ENCODE measurements at places on chromosomes 1 and 21. TPM values are rescaled to one million over a fixed set of nuclear protein-coding genes. Genes with fewer than 3 reads are reported as not detected.

The KIF26B gene
- total RNA-seq = 0.56 TPM

DNA sequence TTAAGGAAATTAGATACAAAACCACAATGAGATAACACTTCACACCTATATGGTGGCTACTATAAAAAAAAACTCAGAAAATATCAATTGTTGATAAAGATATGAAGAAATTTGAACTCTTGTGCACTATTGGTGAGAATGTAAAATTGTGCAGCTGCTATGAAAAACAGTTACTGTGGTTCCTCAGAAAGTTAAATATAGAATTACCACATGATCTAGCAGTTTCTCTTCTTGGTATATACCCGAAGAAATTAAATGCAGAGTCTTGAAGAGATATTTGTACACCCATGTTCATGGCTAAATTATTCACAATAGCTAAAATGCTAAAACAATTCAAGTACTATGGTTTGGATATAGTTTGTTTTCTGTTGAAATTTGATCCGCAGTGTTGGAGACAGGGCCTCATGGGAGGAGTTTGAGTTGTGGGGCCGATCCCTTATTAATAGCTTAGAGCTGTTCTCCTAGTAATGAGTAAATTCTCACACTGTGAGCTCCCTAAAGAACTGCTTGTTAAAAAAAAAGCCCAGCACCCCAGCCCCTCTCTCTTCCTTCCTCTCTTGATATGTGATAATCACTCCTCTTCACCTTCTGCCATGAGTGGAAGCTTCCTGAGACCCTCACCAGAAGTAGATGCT is 1412.1 kb downstream of the PLA2G4A start:
- no peak for DNase-seq

- peak; percentile 36 for DNase-seq
Observed at GRCh38 chr1:224065455-224065854, 48.5 kb upstream of the FBXO28 start.

GRCh38 chr21:20040768-20041167 is 957.4 kb upstream of the NCAM2 start:
- DNase-seq = no peak

The OR2T33 gene
- total RNA-seq = not detected

- no peak for DNase-seq
Observed at GRCh38 chr1:165949335-165950130, 122.1 kb downstream of the UCK2 start.

DNA sequence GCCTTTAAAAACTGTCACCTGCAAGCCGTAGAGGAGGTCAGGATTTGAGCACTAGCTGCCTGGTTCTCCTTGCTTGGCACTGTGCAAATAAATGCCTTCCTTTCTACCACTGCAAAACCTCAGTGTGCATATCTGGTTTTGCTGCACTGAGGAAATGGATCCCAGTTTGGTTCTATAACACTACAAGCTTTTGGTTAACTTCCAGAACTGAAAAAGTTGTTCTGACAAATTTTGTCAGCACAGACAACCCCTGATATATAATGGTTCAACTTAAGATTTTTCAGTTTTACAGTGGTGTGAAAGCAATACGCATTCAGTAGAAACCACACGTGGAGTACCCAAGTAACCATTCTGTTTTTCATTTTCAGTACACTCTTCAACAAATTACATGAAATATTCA is 29.8 kb upstream of the GALNT2 start:
- no peak for DNase-seq

DNA sequence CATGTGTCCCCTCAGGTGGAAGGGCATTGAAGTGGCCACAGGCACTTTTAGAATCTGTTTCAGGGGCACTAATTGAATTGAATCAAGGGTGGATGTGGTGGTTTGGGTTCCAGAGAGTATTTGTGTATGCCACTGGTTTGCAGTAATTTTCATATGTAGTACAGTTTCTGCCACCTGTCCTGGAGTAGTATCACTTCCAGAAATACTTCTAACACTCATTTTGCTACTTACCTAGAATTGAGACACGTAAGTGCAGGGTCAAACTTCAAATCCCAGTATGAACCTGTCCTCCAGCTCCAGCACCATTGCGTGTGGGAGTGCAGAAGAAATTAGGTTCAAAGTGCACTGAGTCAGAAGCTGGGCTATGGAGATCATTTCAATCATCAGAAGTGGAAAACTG is 26.8 kb downstream of the RSPH1 start:
- DNase-seq = no peak

DNA sequence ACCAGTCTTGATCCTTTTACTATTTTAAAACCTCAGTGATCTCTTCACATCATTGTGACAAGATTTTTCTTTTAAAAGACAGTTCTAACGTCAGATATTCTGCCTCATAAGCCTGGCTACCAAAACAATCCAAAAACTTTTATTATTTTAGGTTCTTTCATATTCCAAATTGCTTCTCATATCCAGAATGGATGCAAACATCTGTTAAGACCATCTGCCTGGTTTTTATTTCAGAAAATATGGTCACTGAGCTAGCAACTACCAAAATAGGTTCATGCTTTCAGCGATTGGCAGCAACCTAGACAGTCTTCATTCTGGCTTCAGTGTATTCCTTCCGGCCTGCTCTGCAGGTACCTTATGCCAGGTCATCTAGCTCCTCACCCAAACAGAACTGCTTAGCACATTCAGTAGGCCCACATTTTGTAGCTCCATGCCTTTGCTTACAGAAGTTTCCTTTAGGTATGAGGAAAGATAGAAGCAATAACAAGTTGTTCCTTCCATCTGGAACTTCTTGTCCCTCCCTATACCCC is 59.0 kb upstream of the CACYBP start:
- DNase-seq = no peak

DNA sequence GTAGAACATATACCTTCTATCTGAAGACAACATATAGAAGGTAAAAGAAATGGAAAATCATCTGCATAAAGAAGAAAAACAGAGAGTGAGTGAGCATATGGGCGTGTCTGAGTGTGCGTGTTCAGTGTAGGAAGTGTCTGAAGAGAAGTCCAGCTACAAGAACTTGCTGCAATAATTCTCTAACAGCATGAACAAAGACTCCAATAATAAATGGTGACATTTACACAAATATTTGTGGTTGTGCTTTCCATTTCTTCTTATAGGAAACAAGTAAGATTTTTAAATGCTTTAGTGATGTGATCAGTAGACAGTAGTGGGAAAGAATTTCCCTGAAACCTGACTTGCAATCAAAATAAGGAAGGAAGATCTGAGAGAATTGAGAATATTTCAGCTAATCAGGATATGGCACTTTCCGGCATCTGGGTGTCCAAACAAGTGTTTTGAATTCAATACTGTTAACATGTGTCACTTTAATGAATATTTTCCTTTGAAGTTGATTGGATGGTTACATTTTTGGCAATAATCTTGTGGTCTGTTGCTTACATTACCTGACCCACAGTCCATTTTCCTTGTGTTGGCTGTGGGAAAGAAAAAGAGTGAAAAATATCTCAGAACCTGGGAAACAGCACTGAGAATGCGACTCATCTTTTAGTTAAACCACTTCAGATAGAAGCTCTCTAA is 154.0 kb downstream of the TGFB2 start:
- no peak for DNase-seq

DNA sequence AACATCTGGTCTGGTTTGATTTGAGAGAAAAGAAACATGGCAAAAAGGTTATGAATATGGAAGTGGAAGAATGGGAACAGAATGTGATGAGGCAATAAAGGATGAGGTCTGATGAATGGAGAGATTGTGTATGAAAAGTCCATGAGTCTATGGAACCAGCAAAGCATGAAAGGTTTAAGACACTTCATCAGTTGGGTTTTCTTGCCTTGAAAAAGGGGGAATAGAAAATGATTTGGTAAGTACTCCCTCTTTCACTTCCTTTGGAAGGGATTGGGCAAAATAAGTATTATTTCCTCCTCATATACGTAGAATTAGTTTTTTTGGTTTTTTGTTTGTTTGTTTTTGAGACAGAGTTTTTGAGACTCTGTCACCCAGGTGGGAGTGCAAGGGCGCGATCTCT is 155.8 kb downstream of the TRIM33 start:
- no peak for DNase-seq

The OR2AK2 gene
- not detected for total RNA-seq

- no peak for DNase-seq
Observed at GRCh38 chr1:63836830-63837229, 63.0 kb downstream of the ROR1 start.

DNA sequence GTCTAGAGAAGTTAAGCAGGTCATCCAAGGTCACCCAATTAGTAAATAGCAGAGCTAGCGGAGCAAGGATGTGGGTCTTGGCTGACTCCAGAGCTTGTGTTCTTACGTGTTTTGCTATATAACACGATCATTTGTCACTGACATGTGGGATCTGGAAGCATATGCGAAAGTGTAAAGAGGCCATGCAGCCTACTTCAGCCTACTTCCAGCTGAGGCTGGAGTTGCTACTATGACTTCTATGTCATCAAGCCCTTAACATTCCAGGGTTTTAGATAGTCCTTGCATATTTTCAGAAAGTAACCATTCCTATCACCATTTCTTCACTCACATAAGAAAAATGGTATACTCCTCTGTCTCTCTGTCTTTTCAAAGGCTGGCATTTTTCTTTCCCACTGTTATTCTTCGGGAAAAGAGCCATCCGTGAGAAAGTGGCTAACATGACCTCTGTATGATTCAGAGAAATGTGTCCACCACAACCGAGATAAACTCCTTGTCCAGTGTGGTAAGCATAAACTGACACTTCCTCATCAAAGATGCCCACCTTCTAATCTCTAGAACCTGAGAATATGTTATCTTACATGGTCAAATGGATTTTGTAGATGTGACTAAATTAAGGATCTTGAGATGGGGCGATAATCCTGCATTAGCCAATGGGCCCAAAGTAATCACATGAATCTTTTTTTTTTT is 24.0 kb upstream of the ABL2 start:
- DNase-seq = no peak

GRCh38 chr1:235946571-235946981 is 79.9 kb upstream of the LYST start:
- DNase-seq = no peak

DNA sequence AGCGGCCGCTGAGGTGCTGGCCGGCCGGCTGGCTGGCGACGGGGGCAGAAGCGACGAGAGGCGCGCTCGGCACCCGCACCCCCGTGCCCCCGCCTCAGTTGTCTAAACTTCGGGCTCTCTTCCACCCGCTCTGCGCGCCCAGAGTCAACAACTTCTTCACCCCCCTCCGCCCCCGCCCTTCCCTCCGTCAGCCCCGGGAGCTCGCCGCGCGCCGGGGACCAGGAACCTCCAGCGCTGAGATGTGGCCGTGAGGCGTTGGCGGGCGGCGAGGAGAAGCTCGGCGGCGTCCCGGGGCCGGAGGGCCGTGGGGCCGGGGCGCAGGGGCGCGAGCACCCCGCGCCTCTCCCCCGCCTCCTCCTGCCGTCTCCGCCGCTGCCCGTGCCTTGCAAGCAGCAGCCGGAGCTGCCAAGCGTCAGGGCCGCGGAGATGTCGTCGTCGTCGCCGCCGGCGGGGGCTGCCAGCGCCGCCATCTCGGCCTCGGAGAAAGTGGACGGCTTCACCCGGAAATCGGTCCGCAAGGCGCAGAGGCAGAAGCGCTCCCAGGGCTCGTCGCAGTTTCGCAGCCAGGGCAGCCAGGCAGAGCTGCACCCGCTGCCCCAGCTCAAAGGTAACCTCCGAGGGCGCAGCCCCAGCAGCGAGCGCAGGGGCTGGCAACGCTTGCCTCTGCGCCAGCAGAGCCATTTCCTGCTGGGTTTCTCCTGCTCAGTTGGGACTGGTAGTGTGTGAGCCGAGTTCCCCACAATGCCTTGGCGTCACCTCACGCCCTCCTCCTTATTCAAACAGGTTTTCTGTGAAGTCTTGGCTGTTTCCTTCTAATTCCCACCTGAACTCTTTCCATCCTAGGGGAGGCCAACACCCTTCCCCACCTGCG is 710 bp downstream of the PPP2R5A start:
- DNase-seq = peak; percentile 75

DNA sequence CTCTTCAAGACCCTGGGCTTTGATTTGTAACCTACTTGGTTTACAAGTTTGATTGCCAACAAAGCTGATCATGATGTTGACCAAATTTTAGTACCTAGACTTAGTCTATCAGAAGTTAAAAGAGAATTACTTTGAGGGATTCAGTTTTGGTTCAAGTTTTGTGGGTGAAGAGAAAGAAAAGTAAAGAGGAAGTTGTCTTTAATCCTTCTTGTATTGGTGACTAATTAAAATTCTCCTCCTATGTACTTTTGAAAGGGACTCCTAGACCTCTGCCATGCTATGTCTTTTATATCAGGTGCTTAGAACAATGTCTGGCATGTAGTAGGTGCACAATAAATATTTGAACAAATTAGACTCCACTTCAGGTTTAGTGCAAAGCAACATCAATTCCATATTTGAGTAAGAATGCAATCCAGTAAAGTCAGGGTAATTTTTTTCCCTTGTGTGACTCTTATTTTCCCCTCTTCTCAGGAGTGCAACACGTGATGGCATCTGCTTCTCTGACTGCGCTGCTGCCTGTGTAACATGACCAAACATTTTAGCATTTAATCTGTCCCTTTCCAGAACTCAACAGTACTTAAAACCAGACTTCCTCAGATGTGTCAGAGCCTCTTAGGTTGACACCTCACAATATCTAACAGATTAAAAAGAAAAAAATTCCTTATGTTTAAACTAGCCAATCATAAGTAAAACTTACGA is 41.1 kb upstream of the KCNQ4 start:
- DNase-seq = no peak

The ADORA3 gene
- 0.92 TPM for total RNA-seq

GRCh38 chr1:100075773-100076172 is 57.0 kb downstream of the SASS6 start:
- no peak for DNase-seq

The UBE2U gene
- total RNA-seq = not detected

- DNase-seq = no peak
Observed at GRCh38 chr1:229106526-229107125, 164.3 kb upstream of the RAB4A start.

DNA sequence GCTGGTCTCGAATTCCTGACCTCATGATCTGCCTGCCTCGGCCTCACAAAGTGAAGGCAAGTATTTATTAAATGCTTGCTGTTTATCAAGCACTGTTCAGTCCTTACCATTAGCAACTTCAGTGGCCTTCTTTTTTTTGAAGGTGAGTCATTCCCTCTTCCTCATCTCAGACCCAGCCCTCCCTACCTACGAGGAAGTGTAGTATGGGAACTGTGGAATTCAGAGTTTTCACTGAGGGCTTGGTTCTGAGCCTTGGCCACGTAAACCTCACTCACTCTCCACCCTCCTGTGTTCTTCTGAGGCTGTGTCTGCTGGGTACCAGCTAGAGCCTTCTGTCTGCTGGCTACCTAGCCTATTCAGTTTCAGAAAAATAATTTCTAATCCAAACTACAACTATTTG is 218.3 kb upstream of the SGIP1 start:
- DNase-seq = no peak

The SLC2A5 gene
- total RNA-seq = 0.14 TPM

The COA6 gene
- total RNA-seq = 9.3 TPM

- no peak for DNase-seq
Observed at GRCh38 chr1:108601708-108602410, 42.0 kb downstream of the EEIG2 start.

The OR2G6 gene
- not detected for total RNA-seq

DNA sequence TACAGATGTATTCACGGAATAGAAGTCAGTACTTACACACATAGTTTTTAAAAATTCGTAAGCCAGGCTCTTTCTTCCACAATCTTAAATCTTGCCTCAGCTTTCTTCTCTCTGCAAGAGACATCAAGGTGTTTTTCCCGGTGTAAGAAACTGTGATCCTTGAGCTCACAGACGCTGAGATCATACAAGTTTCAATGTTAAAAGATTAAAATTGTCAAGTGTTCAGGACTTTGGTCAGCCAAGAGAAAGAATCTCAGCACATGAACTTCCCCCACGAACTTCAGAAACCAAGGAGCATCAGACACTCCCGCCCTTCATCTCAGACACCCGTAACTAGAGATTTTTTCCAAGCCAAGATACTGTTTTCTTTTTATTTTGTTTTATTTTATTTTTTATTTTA is 6.2 kb downstream of the UTS2 start:
- DNase-seq = no peak

GRCh38 chr1:111654839-111655238 is 35.2 kb downstream of the RAP1A start:
- DNase-seq = no peak

All from pancreas (tissue), 10 donors.